Stimulated activated CD8-positive, alpha-beta memory T cell treated with anti-CD3 and anti-CD28 coated beads, Interleukin-15, amount 100 ng/mL, for 24 hours (primary cell): ENCODE measurements at places on chromosomes 6 and 20.

- DNase-seq, result no peak
Observed at GRCh38 chr20:45336530-45337366, 11.5 kb downstream of the SDC4 start.

DNA sequence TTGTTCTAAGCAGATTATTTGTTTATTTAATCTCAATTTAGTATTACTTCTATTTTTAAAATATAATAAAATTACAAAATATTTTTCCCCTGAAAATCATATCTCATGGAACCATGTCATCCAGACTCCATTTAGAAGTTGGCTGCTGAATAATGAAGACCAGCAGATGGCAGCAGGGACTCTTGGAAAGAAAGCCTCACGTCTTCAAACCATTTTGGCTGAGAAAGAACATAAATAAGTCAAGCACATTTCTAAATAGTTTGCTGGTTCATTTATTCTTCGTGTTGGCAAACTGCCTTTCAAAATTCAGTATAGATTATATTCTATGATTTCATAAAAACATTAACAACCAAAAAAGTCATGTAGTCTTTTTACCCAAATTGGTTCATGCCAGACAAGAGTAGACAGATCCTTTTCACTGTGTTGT lies 71.7 kb downstream of the RCAN2 start:
- no peak for DNase-seq

DNA sequence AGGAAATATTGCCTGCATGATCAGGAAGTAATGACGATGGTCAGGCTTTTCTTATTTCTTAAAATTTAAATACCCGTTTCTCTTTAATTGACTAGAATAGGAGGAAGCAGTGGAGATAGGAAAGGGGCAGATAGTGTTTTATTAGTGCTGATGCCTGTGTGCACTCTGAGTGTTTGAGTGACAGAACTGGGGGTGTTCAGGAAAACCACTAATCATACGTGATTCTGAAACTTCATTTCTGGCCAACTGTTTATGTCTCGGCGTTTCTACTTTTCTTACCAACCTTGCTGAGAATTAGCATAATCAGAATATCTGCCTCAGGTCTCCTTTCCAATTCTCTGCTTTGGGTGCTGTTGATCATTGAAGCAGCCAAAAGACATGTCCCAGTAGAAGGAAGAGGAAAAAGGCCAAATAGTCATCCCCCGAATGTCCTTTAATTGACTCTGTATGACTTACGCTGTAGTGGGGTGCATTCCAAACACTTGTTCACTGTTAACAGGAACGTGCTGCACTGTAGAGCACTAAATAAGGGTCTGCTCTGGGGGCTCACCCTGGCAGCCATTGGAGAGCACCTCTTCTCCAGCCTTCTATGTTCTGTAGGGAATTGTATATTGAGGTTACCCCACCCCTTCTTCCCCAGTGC lies 152.9 kb downstream of the JARID2 start:
- DNase-seq, result no peak

GRCh38 chr6:169997930-169998218 lies 246.5 kb downstream of the ERMARD start:
- no peak for DNase-seq

GRCh38 chr6:156710479-156710878 lies 66.7 kb upstream of the ARID1B start:
- DNase-seq, result no peak

GRCh38 chr6:130625825-130626527 lies 201.2 kb upstream of the SMLR1 start:
- DNase-seq, result no peak

DNA sequence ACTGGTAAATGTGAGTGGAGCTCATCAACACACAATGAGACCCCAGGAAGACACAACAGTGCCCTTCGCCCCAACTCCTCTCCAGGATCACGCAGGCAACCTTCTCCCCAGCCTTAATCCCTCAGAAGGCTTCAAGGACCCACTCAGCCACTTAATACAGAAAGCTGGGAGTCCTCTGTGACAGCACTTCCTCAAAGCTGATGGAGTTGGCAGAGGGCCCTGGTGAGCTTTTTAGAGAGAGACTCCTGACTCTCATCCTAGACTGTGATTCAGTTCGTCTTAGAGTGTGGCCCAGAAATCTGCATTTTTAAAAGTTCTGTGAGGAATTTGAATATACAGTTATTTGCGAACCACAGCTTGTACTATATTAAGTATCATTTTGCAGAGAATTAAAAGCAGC lies 187.7 kb downstream of the UST start:
- no peak for DNase-seq

DNA sequence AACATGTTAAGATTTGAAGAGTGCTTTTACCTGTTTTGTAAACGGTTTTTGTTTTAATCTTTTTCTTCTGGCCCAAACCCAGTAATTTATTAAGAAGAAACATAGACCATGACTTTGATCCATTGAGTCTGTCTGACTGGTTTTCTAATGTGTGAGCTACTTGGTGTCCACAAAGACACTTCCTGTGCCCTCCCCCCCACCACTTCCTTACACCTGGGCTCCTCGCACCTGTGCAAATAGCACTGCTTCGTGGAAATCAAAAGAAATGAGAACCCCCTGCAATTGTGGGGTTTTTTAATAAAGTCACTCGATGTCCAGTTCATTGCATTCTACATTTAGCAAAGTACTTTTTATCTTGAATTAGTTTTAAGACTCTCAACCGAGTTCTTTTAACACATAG lies 65.5 kb downstream of the SMOC2 start:
- DNase-seq, result no peak

- no peak for DNase-seq
Observed at GRCh38 chr6:52317841-52318581, 33.5 kb upstream of the MCM3 start.

GRCh38 chr20:61556673-61557072 lies 304.6 kb downstream of the CDH4 start:
- no peak for DNase-seq

DNA sequence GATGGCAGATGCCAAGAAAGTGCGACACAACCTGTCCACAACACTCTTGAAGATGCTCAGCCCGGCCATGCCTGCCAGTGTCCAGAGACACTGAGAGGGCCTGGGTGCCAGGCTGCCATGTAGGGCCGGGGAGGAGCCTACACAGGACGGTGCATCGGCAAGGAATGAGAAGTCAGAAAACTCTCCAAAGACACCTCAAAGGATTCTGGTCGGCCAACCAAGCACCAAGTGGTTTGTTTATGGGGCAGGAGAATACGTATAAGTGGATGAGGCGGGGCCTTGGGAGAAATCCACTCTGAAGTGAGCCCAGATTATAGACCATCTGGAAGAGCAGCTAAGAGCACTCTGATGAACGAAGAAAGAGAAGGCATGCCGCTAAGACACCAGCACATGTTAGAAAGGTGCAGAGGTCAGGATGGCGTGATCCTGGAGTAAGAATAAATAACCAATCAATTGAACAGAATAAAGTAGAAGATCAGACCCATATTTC lies 120.7 kb upstream of the FOXQ1 start:
- no peak for DNase-seq

DNA sequence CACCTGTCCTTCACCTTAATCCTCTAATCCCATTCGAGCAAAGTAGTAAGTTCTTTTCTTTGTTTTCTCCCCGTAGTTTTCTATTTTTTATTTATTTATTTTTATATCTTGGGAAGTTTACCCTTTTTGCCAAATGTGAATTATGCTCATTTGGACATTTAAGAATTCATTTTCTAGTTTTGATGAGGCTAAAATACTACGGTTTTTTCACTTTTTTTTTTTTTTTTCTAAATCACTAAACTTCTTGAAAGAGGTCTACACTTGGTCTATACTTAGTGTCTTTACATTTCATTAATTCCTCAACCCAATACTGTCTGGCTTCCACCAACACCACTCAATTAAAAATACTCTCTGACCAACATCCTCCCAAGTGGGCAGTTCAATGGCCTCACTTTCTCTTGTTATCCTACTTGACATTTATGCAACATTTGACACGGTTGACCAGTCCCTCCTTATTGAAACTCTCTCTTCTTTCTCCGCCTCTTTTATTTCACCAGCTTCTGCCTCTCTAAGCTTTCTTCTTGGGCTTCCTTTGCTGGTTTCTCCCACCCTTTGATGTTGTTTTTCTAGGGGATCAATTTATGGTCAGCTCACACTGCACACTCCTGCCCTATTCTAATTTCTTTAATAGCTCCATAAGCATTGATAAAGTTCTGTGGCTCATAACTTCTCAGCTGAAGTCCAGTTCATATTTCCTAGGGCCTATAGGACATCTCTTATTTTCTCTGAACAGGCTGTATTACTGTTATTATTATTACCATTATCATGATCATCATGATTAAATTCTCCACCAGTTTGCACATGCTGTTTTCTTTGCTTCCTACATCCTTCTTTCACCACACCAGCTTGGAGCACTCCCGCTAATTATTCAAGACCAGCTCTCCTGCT lies 72.6 kb upstream of the CITED2 start:
- no peak for DNase-seq

DNA sequence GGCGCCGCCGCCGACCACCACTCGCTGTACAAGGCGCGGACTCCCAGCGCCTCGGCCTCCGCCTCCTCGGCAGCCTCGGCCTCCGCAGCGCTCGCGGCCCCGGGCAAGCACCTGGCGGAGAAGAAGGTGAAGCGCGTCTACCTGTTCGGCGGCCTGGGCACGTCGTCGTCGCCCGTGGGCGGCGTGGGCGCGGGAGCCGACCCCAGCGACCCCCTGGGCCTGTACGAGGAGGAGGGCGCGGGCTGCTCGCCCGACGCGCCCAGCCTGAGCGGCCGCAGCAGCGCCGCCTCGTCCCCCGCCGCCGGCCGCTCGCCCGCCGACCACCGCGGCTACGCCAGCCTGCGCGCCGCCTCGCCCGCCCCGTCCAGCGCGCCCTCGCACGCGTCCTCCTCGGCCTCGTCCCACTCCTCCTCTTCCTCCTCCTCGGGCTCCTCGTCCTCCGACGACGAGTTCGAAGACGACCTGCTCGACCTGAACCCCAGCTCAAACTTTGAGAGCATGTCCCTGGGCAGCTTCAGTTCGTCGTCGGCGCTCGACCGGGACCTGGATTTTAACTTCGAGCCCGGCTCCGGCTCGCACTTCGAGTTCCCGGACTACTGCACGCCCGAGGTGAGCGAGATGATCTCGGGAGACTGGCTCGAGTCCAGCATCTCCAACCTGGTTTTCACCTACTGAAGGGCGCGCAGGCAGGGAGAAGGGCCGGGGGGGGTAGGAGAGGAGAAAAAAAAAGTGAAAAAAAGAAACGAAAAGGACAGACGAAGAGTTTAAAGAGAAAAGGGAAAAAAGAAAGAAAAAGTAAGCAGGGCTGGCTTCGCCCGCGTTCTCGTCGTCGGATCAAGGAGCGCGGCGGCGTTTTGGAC lies 2.0 kb downstream of the SOX4 start:
- no peak for DNase-seq

DNA sequence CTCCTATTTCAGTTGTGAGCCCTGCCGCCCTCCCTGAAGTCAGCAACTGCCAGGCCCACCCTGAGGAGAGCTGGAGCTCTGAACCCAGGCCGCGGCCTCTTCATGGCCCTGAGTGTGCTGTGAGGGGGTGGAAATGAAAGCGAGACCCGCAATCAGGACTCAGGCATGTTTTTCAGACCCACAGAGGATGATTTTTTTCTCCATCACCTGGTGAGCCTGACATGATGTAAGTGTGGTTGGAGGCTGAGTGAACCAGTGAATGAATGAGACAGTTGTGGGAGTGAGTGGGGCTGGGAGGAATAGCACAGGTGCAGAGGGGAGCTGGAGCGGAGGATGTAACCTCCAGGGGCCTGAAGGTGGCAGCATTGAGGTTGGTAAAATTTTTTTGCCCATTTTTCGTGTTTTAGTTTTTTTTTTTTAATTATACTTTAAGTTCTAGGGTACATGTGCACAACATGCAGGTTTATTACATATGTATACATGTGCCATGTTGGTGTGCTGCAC lies 18.3 kb downstream of the RAET1L start:
- DNase-seq, result no peak

DNA sequence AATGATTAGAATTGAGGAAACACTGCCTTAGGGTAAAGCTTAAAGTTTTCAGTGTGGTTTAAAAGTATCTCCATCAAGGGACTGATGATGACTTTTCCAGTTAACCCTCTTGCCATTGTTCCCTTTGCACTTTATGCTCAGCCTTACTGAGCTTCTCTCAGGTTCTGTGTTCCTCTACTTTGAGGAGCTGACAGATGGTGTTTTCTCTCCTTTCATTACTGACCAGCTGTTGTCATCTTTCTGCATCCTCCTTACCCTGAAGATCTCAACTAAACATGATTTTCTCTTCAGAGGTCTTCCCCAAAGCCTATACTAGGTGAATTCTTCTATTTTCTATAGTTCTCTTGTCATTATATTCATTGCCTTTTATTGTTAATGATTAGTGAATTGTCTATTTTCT lies 475.6 kb upstream of the SYNCRIP start:
- DNase-seq, result no peak

GRCh38 chr6:2817903-2818443 lies 23.7 kb downstream of the SERPINB1 start:
- DNase-seq, result no peak

DNA sequence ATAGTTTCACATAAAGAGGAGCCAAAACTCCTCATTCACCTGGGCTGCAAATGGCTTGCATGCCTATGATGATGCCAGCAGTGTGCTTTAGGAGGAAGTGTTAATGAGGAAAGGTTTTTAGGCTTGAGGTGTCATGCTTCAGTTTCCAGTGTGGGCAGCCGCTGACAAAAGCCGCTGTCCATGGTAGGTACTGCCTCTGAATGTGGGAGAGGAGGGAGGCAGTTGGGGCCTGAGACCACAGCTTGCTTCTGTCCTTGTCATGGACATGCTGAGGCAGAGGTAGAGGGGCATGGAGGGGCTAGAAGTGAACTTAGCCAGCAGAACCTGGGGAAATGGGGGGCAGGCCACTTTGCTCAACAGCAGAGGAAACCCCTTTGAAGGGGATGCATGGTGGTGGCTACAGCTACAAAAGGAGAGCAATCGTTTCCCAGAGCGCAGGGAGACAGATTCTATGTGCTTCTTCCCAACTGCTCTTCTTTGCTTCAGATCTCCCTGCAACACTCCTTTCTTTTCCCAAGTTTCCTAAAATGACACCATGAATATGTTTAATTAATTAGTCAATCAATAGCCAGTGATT lies 372.1 kb upstream of the CNR1 start:
- no peak for DNase-seq

DNA sequence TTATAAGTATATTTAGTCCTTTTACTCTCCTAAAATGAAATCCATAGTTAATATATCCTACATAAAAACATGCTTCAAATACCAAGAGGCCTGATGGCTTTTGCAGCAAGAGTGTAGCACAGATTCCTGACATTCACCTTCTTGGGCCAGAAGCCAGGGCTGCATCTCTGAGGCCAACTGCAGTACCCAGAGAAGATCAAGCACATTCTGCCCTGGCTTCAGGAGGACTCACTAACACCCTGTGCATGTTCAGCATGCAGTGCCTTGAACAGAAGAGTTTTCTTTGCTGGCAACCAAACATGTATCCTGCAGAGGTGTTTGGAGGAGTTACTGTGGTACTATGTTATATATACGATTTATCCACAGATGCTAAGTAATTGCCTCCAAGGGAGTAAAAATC lies 90.3 kb downstream of the FHL5 start:
- no peak for DNase-seq
